Stimulated activated CD4-positive, alpha-beta T cell treated with anti-CD3 and anti-CD28 coated beads, Interleukin-15, amount 100 ng/mL, for 24 hours (primary cell): ENCODE measurements at places on chromosomes 4 and X.
A peak's percentile ranks its signal among the peaks of the same experiment; 100 is the strongest.

DNA sequence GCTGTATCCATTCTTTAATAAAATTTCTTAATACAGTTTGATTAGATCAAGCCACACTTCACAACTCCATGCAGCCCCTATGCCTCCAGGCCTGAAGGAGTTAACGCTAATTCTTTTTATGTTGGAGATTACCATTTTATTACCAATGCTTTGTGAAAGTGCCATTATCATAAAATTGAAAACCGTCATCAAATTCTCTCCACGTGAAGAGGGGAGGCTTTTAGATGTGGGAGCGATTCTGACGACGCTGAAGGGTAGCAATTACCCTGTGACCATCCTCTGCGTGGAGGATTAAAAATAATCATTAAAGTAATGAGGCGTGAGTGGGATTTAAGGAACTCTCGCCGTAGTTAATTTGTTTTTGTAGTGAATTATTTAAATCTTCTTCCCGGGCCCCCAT is 278.8 kb downstream of the CRLF2 start:
- DNase-seq, result no peak

DNA sequence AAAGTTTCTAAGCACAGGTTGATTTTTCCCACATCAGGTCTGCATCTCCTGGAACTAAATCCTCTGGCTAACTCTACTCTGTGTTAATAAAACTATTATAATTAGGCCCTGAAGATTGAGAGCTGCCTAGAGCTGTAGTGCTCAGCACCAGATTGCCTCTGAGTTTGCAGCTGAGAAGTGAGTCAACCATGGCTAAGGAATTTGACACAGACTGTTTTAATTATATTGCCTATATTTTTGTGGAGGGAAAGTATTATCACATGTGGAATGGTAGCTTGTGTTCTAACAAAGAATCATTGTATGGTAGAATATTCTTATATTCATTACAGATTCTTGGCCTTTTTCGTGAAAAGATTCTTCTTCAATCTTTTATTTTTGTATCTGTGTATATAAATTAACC is 1907.6 kb upstream of the TENM3 start:
- DNase-seq, result no peak

- no peak for DNase-seq
Measured at GRCh38 chr4:15893962-15894361, 44.6 kb downstream of the FGFBP1 start.

DNA sequence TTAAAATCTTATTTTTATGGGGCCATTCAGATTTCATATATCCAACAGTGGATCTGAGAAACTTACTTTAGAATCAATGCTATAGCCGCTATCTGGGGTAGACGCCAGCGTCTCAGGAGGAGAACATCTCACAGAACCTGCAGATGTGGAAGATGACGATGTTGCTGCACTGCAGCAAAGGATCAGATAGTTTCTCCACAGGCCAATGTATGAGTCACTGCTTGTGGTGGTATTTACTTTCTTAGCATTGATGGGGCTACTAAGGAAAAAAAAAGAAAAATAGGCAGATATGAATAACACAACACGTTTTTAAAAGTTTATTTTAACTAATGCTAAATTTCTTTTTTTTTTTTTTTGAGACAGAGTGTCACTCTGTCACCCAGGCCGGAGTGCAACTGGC is 85.9 kb downstream of the ZAR1 start:
- no peak for DNase-seq

- DNase-seq, result no peak
Measured at GRCh38 chr4:7929118-7929951, 10.3 kb downstream of the AFAP1 start.

DNA sequence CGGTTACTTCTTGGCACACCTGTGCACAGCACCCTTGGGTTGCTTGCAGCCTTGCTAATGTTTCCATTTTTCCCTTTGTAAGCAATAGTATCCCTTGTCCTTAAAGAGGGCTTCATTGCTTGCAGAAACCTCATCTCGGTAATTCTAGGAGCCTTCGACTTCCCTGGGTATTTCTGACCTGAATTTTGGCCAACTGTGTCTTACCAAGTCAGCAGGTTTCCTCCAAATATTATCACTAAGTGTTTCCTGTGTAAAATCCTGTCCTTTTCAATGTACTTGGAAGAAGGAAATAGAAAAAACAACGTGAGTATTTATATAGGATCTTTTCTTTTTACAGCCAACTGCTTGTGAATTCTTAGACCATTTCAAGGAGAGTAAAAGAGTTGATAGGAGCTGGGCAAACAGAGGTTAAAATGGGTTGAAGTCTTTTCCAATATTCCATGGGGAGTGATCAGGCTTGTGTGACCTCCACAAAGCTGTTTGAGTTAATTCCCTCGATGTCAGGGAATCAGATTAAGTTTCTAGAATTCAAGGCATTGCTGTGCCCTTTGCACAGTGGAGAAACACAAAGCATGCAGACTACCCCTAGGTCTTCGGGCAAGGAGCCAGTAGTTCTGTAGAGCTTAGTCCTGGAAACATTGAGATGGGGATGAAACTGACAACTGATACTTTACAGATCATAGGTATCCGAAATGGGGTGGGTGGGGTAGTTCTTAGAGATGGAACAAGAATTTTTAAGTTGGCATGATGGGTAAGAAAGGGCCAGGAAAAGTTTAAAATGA is 209.9 kb downstream of the CPE start:
- no peak for DNase-seq

DNA sequence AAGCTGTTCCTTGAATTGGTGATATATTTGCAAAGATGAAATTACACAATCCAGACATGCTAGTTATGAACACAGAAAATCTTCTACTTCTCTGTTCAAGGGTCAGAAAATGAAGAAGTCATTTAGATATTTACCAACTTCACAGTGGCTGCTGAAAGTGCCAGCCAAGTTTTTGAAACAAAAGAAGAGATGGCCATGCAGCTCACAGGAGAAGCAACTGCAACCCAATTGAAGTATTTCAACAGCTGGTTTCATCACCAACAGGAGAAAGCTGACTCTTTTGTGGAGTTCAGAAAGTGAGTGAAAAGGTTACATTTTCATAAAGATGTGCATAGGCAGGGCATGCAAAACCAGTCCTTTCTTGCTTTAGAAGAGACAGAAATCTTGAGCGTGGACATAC is 70.1 kb upstream of the LSM6 start:
- DNase-seq, result no peak

DNA sequence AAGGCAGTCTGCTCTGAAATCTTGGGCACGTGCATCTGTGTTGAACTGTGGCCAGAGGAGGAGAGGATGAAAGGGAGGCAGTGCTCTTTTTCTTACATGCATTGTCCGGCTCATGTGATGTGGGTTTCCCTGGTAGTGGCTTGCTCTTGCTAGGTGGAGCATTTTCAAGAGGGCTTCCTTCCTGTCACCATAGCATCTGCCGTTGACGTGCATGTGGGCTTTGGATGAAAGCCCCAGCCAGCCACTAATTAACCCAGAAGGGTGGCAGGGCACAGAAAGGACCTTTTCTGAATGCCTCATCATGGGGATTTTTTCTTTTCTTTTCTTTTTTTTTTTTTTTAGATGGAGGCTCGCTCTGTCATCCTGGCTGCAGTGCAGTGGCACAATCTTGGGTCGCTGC is 121.3 kb downstream of the GPR143 start:
- DNase-seq, result peak; percentile 39

- DNase-seq, result no peak
Measured at GRCh38 chr4:114320126-114320525, 278.5 kb upstream of the UGT8 start.

DNA sequence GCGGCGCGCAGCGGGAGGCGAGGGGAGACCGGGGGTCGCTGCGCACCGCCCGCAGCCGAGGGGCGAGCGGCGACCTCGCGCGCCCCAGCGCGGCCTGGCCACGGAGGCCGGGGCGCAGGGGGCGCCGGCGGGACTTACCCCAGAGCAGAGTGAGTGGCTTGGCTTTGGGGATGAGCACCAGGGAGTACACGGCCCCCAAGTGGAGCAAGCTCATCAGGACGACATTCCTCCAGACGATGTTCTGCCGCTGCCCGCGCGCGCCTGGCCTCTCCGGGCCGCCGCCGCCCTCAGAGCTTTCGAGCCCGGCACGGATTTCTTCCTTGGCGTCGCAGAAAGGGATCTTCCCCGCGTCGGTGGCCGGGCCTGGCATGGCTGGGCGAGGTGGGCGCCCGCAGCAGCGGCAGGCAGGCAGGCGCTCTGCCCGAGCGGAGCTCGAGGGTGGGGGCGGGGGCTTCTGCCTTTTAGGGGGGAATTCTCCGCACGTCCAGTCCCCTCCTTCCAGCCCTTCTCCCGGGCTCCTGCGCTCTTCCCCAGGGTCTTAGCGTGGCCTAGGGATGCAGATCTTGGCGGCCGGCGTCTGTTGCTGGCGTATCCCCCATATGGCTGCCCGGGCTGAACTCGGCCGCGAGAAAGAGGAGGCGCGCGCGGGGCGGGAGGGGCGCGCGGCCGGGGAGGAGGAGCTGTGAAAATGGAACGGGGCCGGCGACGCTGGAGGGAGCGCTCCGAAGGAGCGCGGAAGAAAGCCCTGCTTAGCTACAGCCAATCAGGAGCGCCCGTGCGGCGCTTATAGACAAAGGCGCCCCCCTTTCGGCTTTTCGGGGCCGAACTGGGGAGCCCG is at the start of gene SCD5:
Gene SCD5 (minus strand): TSS at position 629 of the 838 bp plus-strand sequence. CDS start 259 bp downstream, at position 370.
- peak; percentile 76 for DNase-seq

- no peak for DNase-seq
Measured at GRCh38 chr4:188417181-188417580, 277.9 kb downstream of the TRIML1 start.

DNA sequence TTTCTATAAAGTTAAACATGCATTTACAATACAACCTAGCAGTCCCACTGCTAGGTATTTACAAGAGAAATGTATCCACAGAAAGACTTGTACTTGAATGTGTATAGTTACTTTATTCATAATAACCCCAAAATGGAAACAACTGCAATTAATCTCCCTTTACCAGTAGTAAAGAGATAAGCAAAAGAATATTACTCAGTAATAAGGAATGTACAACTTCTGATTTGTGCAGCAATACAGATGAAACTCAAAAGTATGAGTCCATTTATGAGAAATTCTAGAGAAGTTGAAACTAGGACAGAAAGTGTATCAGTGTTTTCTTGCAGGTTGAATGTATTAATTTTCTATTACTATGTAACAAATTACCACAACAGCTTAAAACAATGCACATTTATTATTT is 15.2 kb downstream of the USP53 start:
- DNase-seq, result no peak

GRCh38 chrX:119503484-119503861 is 35.2 kb downstream of the SLC25A5 start:
- no peak for DNase-seq

- DNase-seq, result no peak
Measured at GRCh38 chr4:93147524-93148212, 680.9 kb upstream of the ATOH1 start.

- no peak for DNase-seq
Measured at GRCh38 chr4:89682808-89683207, 154.2 kb downstream of the SNCA start.

DNA sequence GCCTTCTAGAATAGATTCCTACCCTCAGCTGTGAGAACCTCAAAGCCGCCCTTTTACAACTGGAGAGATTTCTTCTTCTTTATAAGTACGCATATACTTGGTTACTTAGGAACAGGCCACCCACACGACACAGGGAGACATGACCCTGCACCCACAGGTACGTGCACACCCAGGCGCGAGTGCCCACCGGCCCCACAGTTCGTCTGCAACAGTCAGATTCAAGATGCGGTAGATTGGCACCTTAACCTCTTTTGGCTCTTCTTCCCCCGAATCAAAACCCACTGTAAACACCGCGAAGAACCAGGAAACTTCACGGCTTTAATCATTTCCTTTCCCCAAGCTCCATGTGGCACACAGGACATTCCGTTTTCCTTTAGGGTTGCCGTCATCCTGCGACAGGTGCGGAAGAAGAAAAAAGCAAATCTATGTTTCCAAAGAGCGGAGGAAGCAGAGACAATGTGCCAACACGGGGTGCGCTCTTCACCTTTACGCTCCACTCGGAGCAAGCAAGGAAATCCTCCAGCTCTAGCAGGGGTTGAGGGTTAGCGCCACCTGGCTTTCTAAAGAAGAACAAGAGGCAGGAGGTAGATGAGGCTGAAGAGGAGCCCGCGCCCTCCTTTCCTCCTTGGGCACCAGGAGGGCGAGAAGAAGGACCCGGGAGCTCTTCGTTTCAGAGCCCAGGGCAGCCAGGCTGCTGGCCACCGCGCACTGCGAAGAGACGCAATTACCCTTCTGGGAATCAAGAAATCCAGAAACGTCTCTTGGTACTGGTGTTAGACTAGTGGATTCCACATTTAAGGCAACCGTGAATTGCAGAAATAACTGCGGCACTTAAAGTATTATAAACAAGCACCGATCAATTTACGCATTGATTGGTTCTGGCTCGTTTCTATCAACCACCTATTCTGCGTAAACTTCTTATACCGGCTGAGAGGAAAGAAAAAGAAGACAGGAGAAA is 35.7 kb downstream of the HAND2 start:
- DNase-seq, result peak; percentile 69

DNA sequence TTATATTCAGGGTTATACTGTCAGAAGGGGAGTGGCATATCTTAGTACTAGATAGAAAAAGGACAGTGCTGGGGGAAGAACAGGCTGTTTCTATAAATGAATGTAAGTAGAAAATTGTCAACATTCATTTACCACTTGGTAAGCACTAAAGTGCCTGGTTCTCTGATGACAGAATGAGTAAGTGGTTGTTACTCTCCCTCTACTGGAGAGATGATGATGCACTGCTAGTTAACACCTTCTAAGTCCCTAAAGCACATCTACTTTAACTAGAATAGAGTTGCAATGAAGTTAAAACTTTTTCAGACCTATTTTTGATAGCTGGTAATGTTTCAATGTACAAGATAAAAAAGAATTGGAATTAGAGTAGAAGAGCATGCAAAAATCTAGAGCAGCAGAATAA is 214.5 kb downstream of the KLHL4 start:
- DNase-seq, result no peak

DNA sequence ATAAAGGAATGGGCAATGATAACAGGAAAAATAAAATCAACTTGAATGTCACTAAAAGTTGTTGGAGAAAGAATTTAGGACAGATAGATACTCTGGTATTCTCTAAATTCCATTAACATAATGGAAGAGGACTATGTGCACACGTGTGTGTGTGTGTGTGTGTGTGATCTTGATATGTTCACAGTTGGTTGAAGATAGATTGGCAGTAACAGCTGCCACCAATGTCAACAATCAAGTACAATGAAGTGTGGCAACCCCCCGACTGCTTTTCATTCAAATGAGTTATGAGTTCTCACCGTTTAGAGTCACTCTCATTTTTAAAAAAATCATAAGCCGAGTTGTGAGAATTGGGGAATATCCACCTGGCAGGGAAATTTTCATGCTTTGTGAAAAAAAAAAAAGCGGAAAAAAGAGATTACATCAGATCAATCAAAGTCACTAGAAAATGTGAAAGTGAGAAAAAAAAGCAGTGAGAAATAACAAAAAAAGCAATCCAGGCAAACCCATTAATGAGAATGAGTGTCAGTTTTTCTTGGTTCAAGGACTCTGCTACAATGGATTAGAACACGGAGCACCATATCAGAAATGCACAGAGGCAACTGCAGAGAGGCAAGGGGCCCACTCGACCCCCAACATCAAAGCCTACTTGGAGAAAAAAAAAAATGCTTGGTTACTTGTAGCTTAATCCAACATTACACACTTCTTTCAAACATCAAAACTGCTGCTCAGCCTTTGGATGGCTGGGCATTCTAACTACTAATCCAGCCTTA is 414.9 kb upstream of the PITX2 start:
- no peak for DNase-seq

- DNase-seq, result no peak
Measured at GRCh38 chr4:120327276-120327675, 260.6 kb upstream of the MAD2L1 start.

GRCh38 chrX:120029354-120029753 is 48.1 kb downstream of the RHOXF2B start:
- no peak for DNase-seq

GRCh38 chr4:65592089-65592488 is 78.2 kb downstream of the EPHA5 start:
- DNase-seq, result no peak

- no peak for DNase-seq
Measured at GRCh38 chr4:52423967-52424366, 235.1 kb downstream of the USP46 start.
